Activated effector memory CD4-positive, alpha-beta T cell treated with anti-CD3 and anti-CD28 coated beads, Interleukin-2, amount 50 U/mL, for 16 hours (primary cell): ENCODE measurements at places on chromosomes 5 and 9.

DNA sequence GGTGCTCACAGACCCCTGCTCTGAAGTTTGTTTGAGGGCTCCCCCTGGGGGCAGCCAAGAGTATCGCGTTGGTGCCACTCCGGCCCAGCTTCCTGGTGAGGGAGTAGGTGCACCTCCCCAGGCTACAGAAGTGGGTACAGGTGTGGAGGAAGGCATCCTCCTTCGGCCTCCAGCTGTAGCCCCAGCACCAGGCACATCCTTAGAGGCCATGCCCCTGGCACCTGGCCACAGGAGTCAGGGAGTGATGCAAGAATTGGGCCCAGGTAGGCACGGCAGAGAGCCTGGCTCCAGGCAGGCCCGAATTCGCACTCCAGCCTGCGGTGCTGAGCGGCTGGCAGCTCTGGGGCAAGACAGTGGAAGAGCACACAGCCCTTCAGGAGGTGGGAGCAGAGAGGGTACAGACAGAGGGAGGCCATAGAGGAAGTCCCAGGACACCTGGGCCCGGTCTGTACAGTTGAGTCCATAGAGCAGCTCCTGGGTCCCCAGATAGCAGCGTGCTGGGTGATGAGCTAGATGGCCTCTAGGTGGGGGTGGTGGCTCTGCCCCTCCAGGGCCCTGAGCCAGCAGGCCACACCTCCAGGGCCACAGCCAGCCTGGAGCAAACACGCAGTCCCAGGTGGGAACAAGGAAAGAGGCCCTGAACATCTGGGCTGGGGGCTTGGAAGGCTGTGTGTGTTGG, 2.4 kb downstream of the SAPCD2 start:
- DNase-seq, result peak; percentile 95

- DNase-seq, result no peak
Measured at GRCh38 chr9:16532272-16532671, 338.2 kb downstream of the BNC2 start.

GRCh38 chr9:135513351-135513846, 7.8 kb upstream of the LCN1 start:
- DNase-seq, result peak; percentile 55

- no peak for DNase-seq
Measured at GRCh38 chr5:116841734-116842133, 267.1 kb upstream of the SEMA6A start.

DNA sequence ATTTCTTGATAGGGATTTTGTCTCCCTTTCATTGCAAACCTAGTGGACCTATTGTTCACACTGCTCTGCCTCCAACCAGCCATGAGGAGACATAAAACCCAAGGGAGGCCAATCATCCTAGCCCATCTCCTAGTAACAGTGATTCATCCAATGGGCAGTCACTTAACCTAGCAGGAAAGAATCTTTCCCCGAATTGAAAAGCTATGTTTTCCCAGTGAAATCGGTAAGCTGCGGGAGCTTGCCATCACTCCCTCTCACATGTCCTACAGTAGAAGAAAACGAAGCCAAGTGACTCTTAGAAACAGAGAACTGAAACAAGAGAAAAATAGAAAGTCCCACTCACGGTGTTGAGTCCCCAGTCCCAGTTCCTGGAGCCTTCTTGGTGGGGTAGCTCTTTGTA, 123.3 kb downstream of the SUSD1 start:
- DNase-seq, result no peak

- no peak for DNase-seq
Measured at GRCh38 chr9:98011122-98011521, 28.0 kb downstream of the ANP32B start.

- peak; percentile 57 for DNase-seq
Measured at GRCh38 chr5:142186857-142187594, 78.4 kb downstream of the NDFIP1 start.

- peak; percentile 77 for DNase-seq
Measured at GRCh38 chr9:129414377-129414992, 206.4 kb downstream of the C9orf50 start.

- DNase-seq, result no peak
Measured at GRCh38 chr9:76634356-76635054, 129.7 kb upstream of the PCA3 start.

GRCh38 chr9:16180091-16180490, 627.2 kb downstream of the CCDC171 start:
- no peak for DNase-seq

- DNase-seq, result no peak
Measured at GRCh38 chr5:154092356-154093141, 53.8 kb downstream of the MFAP3 start.

DNA sequence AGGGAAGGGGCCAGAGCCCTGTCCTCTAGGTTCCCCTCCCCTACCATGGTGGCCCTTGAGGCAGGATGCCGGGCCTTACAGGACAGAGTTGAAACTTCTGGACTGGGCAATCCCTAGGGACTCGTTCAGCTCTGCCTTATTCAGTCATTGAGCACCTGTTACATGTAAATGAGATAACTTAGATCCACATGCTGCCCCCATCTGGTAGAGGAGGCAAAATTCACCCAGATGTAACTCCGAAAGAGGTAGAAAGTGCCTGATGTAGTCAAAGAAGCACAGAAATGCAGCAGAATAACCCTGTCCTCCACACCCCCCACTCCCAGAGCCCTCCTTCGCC, 1.5 kb downstream of the GGTA1 start:
- DNase-seq, result no peak

DNA sequence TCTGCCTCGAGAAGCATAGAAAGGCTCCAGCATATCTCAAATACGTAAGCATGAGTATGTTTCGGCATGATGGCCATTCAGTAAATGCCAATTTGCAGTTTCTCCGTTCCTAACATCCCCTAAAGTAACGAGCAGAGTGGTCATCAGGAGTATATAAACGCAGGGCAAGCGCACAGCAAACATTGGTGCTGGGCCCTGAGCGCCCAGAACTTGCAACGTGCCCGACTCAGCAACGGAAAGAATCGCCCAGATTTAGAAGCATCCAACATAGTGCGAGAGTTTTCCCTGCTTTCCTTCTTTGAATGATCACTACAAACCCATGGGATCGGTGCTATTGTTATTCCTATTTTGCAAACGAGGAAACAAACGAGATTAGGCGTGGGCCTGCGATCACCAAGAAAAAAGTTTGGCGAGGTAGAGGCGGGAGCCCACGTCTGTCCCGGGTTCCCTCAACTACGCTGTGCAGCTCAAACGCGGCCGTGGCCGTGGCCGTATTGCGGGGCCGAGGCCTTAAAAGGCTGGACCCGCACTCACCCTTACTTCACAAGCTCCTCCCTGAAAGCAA, 505 bp downstream of the RPS14 start:
- no peak for DNase-seq

DNA sequence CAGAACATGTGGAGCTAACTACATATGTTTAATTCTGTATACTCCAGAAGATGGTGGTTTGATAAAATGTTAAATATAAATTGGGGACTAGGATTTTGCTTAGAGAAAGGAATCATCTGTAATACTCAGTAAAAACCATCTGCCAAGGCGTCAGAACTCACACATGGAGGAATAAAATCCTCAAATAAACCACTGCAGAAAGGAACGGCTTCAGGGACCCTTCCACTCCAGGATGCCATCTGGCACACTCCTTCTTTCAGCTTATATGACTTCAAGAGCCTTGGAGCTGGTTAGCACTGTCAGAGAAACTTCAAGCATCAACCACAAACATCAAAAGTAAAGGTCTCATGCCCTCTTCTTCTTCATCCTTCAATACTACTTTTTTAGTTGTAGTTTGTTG, 360.6 kb downstream of the PLK2 start:
- no peak for DNase-seq

- no peak for DNase-seq
Measured at GRCh38 chr5:20157089-20157488, 169.1 kb upstream of the CDH18 start.

- DNase-seq, result no peak
Measured at GRCh38 chr9:93037476-93037971, 21.0 kb upstream of the SUSD3 start.

DNA sequence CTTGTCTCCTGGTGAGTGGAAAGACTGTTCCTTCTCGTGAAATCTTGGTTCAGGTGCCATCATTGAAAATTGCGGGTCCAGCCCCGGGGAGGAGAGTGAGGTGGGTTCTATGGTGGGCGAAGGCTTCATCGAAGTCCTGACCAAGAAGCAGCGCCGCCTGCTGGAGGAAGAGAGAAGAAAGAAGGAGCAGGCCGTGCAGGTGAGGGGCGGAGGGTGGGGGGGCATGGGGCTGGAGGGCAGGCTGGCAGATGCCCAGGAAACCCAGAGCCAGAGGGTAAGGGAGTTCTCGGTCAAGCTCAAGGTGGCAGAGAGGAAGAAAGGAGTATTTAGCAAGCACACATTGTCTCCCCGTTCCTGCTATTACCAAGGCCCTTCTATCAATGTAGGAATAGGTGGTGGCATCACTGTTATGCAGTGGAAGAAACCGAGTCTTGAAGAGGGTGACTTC, 24.3 kb upstream of the POMT1 start:
- peak; percentile 85 for DNase-seq

GRCh38 chr5:5710471-5710870, 288.0 kb downstream of the ICE1 start:
- no peak for DNase-seq

DNA sequence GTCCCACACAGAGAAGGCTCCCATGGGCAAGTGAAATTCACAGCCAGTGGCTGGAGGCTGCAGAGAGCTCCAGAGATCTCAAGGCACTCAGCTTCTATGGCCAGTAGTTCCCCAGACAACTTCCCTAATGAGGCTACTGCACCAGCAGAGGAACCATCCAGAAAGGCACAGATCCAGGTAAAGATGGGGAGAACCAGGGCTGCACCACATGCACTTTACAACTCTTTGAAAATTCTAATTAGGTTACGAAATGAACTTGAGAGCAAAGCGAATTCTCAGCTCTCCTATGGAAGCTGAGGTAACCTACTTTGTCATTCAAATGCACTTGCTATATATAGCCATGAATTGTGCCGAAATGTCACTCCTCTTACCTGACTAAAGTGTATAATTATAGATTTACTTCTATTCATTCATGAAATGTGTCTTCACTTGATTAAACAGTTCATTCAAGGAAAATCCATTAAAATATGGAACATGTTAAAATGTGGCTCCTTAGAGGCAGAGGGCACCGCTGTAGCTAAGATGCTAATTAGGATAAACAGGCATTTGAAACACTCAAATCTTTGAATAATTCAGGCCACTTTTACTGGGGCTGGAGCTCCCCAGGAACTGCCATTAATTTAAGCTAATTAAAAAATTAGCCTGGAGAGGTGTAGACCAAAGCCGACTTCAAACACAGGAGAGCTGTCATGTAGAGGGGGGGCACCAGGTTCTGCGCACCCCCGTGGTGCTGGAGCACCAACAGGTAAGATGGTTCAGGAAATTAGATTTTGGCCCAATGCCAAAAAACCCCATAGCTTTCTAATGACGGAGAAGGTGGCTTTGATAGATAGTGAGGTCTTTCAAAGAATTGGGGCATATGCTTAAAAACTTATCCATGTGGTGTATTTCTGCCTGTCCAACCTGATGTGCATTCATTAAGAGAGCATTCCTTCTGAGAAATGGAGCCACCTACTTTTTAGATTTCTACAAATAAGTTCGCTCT, 204.1 kb downstream of the GABBR2 start:
- no peak for DNase-seq

GRCh38 chr9:85603936-85604335, 137.8 kb downstream of the AGTPBP1 start:
- DNase-seq, result no peak

DNA sequence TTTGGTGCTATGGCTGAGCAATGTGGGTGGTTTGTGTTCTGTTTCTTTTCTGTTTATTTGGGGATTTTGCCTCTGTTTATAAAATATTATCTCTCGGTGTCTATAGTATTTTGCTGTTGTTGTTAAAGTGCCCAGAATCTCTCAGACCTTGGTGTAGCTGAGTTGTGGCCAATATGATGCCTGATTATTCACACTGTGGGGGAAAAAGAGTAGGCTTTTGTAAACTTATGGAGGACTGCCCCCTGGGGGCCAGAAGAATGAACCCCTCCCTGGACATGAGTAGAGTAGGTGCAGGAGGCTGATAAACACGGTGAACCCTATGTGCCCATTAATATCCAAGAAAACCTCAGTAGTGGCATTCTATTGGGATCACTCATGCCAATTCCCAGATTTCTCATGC, 49.0 kb upstream of the DPYSL3 start:
- DNase-seq, result no peak

GRCh38 chr5:67902497-67902830, 313.1 kb upstream of the PIK3R1 start:
- DNase-seq, result no peak

- no peak for DNase-seq
Measured at GRCh38 chr9:116686135-116686534, 970 bp upstream of the TRIM32 start.

DNA sequence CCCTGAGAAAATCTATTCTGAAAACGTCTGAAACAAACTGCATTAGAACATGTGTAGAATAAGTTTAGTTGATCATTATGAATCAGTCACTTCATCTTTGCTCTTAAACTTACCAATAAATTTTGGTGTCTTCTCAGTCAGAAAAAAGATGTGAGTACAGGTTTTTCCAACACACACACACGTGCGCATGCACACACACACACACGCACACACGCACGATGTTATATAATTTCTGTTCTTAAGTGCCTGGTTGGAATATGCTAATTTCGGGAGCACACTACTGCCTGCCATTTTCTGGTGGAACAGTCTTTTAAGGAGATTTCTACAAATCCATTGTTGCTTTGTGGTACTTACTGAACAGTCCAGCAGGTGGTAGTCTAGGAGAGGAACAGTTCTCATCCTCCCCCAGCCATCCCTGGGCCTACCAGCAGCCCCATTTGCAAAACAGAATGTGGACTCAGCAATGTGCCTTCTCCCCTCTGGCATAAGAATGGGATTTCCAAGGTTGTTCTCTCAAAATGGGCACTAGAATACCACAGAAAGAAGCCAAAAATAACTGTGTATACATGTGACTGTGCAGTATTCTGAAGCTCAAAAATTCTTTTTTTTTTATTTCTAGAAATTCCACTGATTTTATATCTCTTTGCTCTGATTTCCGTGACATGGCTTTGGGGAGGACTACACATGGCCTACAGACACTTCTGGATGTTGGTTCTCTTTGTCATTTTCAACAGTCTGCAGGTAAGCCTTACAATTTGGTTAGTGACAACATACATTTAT, 281.3 kb downstream of the ARRDC3 start:
- DNase-seq, result peak; percentile 68
